Stimulated activated CD4-positive, alpha-beta T cell treated with anti-CD3 and anti-CD28 coated beads, Interleukin-15, amount 100 ng/mL, for 1 hour (primary cell): ENCODE measurements at places on chromosomes 1 and 21.

GRCh38 chr1:238323490-238323889 lies 432.8 kb upstream of the ZP4 start:
- no peak for DNase-seq

- no peak for DNase-seq
Observed at GRCh38 chr1:6688001-6688400, 13.6 kb downstream of the DNAJC11 start.

GRCh38 chr1:111505641-111506119 lies 2.2 kb upstream of the ADORA3 start:
- no peak for DNase-seq

- DNase-seq = no peak
Observed at GRCh38 chr1:175075572-175076568, 8.2 kb downstream of the TNN start.

GRCh38 chr21:17981060-17981740 lies 162.0 kb upstream of the C21orf91 start:
- DNase-seq = no peak

GRCh38 chr1:48695161-48695560 lies 81.5 kb downstream of the BEND5 start:
- DNase-seq = no peak

DNA sequence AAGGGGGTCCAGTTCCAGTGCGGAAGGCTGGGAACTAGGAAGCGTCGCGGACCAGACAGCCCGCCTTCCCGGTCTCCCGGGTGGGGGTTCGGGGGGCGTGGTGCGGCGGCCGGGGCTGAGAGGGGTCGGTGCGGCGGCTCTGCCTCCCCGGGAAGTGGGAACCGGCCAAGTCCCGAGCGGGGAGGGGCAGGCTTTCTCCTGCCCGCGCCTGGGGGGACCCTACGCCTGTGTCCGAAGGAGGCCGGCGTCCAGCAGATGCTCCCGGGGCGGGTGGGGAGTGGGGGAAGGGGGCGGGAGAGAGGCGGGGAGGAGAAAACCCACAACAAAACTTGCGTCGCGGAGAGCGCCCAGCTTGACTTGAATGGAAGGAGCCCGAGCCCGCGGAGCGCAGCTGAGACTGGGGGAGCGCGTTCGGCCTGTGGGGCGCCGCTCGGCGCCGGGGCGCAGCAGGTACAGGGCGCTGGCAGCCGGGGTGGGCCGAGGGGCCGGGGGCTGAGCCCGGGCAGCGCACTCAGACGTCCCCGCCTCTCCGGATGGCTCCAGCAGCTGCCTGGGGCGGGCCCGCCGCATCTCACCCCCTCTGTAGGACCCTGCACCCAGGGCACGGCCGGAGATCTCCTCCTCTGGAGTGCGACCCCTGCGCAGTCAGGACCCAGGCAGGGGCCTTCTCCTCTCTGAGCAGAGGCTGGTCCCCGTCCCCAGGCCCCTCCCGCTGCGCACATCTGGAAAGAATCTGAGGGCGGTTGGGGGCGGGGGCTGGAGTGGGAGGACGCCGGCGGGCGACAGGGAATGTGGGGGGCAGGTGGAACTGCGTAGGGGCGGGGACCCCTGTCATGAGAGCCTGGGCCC lies at the start of gene PODN:
Gene PODN (plus strand): TSS at position 355 of the 849 bp plus-strand sequence. CDS start 7,643 bp downstream, outside the sequence.
- DNase-seq = no peak

DNA sequence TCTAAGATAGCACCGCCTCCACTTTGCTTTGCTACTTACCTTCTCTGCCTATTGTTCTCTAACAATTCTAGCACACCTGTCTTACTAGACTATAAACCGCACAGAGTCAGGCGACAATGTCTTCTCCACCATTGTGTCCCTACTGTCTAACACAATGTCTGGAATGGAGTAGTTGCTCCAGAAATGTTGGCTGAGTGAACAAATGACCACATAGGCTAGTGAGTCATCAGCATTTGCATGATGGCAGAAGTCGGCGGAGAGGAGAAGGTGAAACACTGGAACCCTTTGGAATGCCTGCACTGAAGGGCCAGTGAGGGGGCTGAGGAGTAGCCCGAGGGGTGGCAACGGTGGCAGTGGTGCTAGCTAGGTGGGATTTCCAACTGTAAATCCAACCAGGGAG lies 14.0 kb upstream of the PABPC4 start:
- no peak for DNase-seq
